ENCODE measurements at places on chromosomes 12 and 14.

DNA sequence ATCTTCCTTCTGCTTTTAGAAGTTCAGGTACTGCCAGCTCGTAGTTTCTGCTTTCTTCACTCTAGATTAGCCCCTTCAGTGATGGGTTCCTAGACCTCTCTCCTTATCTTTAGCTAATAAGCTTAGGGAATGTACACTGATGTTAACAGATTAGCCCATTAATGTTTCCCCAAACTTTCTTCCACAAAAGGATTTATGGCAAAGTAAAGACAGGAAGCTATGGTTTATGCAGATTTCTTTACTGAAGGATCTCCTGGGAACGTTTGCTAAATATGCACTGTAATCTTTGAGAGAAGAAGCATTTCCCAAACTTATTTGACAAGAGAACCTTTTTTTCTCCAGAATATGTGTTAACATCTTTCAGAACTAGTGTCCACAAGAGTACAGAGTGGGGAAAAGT, 4.2 kb downstream of the SOCS4 start:
- no peak overlapping the region for H3K4me3 ChIP-seq
- H3K4me1 ChIP-seq = no peaks in the 10 kb centered on the region
- no peak overlapping the region for H3K27ac ChIP-seq
- no peak for DNase-seq

- H3K27ac ChIP-seq = no peak overlapping the region
- no peak overlapping the region for H3K4me3 ChIP-seq
These were observed 216.2 kb upstream of the CAND1 start for GRCh38 chr12:67052981-67053380.

- peak overlapping the region; percentile 93 for H3K27ac ChIP-seq
- H3K4me1 ChIP-seq = no peaks in the 10 kb centered on the region
- no peaks in the 10 kb centered on the region for H3K27me3 ChIP-seq
- no peaks in the 10 kb centered on the region for H3K36me3 ChIP-seq
These were observed 5.1 kb upstream of the CHD4 start for GRCh38 chr12:6612247-6612646.

DNA sequence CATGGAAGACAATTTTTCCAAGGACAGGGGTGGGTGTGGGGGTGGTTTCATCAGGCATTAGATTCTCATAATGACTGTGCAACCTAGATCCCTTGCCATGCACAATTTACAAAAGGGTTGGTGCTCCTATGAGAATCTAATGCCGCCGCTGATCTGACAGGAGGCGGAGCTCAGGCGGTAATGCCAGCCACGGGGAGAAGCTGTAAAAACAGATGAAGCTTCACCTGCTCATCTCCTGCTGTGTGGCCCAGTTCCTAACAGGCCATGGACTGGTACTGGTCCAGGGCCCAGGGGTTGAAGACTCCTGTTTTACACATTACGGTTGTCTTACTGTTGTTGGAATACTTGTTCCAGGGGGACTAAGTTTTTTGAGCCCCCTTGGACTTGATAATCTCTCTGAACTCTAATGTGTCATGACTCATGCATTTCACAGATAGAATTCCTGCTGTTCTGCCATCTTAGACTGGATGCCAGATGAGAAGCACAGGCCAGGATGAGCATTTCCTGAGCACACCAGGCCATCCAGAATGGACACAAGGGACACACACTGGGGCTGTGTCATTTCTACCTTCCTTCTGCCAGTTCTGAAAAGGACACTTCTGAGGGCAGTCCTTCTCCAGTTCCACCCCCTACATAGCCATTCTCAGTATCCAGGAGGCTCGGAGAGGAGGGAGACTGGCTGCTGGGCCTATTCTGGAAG, 5.8 kb downstream of the PLEKHD1 start:
- no peaks in the 10 kb centered on the region for H3K4me1 ChIP-seq
- DNase-seq = no peak
- no peak overlapping the region for H3K4me3 ChIP-seq

DNA sequence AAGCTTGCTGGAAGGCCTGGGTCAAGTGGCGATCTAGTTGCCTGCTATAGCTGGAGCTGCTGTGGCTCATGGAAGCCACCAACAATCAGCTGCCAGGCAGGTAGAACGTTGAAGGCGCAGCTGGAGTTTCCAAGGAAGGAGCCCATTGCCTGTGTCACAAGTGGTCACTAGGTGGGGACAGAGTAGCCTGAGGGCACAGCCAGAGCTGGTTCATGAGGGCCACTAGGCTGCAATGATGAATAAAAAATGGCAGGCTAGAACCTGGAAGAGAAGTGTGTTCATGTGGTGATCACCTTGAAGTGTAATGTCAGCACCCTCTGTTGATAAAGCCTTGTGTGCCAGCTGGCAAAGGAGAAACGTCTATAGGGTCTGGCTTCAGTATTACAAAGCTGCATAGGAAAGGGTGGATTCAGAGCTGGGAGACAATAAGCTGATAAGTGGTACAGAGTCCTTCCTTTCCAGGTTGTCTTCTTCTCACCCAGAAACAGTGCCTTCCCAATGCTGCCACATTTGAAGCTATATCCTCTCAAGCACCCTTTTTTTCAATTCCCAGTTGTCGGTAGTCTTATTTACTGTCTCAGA, 165.8 kb downstream of the EMP1 start:
- no peaks in the 10 kb centered on the region for H3K36me3 ChIP-seq
- H3K4me1 ChIP-seq = no peaks in the 10 kb centered on the region
- no peaks in the 10 kb centered on the region for H3K27me3 ChIP-seq
- DNase-seq = peak; percentile 91
- no peak overlapping the region for H3K4me3 ChIP-seq
- no peak overlapping the region for H3K27ac ChIP-seq

DNA sequence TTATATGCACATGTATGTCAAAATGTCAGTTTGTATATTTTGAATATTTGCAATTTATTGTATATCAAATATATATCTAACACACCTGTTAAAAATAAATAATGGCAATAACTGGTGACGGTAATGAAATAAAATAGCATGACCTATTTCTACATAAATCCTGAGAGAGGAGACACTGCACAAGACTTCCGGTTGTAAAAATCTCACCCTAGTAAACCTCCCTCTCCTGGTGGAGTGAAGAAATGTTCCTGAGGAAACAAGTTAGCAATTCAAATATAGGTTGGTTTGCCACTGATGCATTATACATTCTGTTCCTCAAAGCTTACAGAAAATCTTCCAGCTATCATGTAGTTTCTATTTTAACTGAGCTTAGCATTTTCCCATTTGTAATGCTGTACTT, 166.1 kb upstream of the SYT10 start:
- H3K27me3 ChIP-seq = no peaks in the 10 kb centered on the region
- H3K4me3 ChIP-seq = no peak overlapping the region
- no peaks in the 10 kb centered on the region for H3K36me3 ChIP-seq
- peak; percentile 56 for DNase-seq
- H3K27ac ChIP-seq = no peak overlapping the region

DNA sequence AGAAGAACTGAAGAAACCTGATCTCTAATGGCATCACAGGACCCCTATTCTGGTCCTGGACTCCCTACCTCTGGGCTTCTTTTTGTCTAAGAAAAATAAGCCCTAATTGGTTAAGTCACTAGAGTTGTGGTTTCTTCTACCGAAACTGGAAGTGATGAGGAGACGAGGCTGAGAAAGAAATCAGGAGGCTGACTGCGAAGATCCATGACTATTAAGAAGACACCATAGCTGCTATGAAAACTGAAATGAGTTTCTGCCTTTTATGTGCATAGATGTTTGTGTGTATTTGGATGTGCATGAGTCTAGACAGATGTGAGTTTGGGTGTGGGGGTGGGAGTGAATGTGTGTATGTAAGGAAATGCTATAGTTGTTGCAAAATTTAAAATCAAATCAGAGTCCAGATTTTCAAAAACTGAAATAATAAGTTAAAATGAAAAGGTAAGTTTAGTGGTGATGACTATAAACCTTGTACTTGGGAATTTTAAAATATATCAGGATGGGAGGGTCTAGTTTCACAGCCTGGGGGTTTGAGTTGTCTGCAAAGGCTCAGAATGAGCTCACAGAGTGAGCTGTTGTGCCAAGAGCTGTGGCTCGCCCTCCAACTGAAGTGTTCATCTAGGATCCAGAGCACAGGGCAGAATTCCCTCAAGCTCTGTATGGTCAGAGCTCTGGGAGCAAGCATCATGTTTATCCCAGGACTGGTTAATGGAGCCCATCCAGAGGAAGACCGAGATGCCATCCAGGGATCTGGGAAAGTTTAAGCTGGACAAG, 94.9 kb downstream of the VCPKMT start:
- H3K36me3 ChIP-seq = no peaks in the 10 kb centered on the region
- peaks cover 13% of the 10 kb centered on the region for H3K4me1 ChIP-seq
- no peak for DNase-seq
- no peak overlapping the region for H3K4me3 ChIP-seq
- no peak overlapping the region for H3K27ac ChIP-seq

DNA sequence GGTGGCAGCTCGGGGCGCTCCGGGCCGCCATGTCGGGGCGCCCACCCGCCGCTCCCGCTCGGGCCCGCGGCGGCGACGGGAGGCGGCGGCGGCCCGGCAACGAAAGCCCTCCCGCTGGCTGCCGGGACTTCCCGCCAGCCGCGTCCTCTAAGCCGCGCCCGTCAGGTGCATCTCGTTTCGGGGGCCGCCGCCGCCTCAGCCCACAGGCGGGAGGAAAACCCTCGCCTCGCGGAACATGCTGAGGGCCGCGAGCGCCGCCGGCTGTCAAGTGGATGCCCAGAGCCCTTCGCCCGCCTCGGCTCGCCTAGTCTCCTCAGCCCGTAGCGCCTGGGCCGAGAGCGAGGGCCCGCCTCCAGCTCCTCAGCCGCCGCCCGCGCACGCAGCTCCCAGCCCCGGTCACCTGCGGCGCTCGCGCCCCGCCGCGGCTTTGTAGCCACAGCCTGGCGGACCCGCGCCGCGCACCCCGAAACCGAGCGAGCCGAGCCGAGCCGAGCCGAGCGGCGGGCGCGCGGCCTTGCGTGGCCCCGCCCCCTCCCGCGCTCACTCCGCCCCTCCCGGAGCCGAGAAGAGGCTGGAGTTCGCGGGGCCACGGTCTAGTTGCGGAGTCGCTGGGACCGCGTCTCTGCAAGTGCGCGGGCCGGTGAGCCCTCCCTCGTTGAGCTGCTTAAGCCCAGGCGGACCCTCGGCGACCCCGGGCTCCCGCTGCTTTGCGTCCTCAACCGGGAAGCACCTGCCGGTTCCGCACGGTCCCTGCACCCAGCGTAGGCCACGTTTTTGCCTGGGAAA, at the start of gene EML5:
TSS of gene EML5 (minus strand) at position 481 of the 786 bp plus-strand sequence. CDS start at position 31, 450 bp downstream.
- H3K4me1 ChIP-seq = no peaks in the 10 kb centered on the region
- no peak within 1 kb of the TSS for H3K27ac ChIP-seq
- no peaks in the 10 kb centered on the region for H3K36me3 ChIP-seq
- DNase-seq = peak; percentile 94
- peak within 1 kb of the TSS; percentile 66 for H3K4me3 ChIP-seq

GRCh38 chr12:53053218-53054111, 3.6 kb downstream of the TNS2 start:
- DNase-seq = peak; percentile 91
- peaks cover 6% of the 10 kb centered on the region for H3K4me1 ChIP-seq
- peak overlapping the region; percentile 90 for H3K27ac ChIP-seq
- H3K4me3 ChIP-seq = peak overlapping the region; percentile 53
- H3K36me3 ChIP-seq = no peaks in the 10 kb centered on the region
- no peaks in the 10 kb centered on the region for H3K27me3 ChIP-seq

Measured in small intestine (tissue), 16 donors.